ENCODE measurements at places on chromosomes 1 and 21.

DNA sequence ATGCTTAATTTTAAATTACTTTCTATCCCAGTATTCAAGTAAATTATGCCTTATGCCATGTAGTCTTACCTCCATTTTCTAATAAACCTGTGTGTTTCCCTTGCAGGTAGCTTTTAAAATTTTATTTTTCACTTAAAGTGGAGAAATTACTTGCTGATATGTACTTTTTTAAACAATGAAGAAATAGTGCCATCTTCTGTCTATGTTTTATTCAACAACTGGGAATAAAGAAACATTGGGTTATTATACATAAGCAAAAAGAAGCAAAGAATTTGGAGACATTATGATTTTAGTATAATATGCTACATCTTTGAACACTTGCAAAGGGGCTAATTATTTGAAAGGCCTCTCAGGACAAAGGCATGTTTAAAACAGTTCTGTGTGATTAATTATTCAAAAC is 1912.9 kb downstream of the MRPL39 start:
- ATAC-seq = no peak

GRCh38 chr1:1763657-1764621 is 14.3 kb downstream of the NADK start:
- ATAC-seq = peak; percentile 50

DNA sequence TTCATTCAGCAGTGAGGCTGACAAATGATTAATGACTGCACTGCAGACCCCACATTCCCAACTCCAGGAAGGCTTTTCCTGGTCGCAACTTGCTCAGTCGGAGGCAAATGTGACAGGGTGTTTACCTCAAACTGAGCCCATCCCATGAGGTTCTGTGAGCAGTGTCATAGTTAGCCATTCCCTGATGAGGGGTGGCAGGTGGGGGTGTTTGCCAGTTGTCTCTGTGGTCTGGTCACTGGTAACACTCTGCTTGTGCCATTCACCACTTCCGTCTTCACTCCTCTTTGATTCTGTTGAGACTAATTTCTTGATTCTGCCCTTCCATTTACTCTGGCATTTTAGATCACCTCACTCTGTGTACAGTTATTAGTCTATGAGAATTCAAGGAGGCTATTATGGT is 73.5 kb downstream of the NOS1AP start:
- no peak for ATAC-seq

DNA sequence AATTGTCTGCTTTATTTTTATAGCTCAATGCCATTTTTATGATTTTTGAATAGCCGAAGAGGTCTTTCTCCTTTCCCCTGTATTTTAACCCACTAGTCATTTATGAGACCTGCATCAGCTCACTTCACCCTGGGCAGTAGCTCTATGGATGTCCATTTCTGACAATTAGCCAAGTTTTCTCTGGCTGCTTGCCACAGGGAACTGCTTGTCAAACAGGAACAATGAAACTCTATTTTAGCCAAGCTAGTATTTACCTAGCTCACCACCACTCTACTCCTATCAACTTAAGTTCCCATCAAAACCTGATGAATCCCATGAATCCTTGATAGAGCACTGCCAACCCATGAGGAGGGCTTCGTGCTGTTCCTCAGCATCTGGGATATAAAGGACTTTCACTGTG is 406.7 kb downstream of the RWDD3 start:
- ATAC-seq = peak; percentile 19

DNA sequence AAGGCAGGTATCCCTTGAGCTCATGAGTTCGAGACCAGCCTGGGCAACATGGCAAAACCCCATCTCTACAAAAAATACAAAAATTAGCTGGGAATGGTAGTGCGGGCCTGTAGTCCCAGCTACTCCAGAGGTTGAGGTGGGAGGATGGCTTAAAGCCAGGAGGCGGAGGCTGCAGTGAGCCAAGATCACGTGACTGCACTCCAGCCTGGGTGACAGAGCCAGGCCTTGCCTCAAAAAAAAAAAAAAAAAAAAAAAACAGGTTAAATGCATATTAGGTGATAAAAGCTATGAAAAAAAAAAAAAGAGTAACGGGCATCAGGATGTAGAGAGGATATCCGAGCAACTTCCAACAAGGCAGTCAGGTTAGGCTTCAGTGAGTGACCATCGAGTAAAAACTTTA is 2.8 kb upstream of the SRRM1 start:
- ATAC-seq = no peak

GRCh38 chr1:183937611-183938010 is 99.9 kb downstream of the COLGALT2 start:
- no peak for ATAC-seq

- no peak for ATAC-seq
Measured at GRCh38 chr1:174060090-174060489, 37.9 kb upstream of the RC3H1 start.

GRCh38 chr1:66335125-66335524 is 198.8 kb upstream of the SGIP1 start:
- ATAC-seq = no peak

DNA sequence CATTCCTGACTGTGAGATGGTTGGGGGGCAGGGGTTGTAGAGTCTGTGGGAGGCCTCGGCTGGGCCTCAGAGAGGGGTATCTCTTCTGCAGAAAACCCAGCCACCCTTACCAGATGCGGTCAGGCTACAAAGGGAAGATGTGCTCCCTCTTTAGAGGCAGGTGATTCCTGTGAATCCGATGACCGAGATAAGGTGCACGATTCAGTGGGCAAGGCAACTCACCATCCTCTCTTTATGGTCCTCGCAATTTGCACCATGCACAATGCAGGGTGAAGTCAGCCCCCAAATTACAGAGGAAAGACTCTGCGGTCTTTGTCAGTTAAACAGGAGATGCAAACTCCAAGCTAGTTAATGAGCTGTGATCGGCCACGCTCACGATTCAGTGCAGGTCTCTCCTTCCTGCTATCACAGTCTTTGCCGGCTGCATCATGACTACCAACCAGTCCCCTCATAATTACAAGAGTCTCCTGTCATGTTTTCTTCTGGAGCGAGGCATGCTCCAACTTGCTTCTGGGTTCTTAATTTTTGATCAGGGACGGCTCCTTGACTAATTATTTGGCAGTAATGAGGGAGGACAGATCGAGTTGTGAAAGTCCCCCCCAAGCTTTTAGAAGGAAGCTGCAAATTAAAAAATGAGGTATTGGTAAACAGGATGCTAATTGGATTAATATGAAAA is 12.5 kb downstream of the TP73 start:
- no peak for ATAC-seq

DNA sequence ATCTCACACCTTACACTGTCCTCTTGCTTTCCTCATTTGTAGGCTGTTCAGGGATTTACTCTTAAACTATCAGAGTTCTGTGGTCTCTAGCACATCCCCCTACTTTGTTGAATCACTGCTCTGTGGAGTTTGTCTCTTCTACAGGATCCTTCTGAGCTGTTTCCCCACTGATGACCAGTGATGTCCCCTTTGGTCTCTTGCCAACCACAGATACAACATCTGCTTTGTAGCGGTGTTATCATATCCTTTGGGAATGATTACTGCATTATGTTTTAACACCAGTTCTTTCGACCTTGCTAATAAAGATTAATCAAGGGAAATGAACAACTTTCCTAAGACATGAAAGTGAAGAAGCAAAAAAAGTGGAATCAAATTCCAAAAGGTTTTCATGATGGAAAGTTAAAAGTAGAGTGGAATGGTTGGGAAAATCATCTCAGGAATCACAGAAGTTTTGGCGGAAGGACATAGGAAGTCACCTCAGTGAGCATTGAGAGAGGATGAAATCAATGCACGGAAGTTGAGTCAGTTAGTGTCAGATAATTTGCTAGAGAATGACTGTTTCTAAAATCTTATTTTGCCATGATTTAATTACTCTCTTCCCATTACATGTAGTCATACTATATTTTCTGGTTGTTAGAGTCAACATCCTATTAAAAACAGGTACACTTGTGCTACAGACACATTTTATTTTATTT is 11.2 kb downstream of the OR10K2 start:
- ATAC-seq = no peak

DNA sequence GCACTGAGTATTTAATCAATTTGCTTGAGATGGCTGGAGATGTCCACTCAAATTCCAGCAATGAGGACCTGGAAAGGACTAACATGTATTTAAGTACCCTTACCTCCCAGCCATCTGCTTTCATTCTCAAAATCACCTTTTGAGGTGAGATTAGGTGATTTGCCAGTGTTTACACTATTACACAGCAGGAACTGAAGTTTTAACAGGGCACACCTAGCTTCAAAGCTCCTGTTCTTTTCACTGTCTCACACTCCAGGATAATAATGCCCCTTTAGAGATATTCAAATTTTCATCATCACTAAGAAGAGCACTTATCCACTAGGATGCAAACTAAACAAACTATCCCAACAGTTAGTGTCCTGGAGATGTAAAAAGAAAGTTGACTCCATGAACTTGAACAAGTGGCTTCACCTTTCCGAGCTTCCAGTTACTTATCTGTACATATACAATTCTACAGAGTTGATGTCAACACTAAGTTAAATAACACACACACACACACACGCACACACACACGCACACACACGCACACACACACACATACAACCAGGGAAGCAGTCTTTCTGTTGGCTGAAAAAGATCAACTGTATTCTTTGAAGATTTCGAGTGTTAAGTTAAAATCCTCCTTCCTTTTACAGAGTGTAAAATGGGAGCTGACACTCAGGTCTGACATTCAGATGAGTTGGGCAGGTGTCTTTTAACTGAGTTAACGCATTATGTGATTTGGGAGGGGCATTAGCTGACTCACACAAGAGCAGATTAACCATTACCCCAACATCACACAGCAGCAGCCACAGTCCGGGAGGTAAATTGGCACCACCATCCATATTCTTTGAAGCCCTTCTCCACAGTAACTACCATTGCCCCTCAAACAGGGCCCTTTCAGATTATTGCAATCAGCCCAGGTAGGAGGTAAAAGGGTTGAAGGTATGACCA is 15.5 kb upstream of the JAK1 start:
- no peak for ATAC-seq

DNA sequence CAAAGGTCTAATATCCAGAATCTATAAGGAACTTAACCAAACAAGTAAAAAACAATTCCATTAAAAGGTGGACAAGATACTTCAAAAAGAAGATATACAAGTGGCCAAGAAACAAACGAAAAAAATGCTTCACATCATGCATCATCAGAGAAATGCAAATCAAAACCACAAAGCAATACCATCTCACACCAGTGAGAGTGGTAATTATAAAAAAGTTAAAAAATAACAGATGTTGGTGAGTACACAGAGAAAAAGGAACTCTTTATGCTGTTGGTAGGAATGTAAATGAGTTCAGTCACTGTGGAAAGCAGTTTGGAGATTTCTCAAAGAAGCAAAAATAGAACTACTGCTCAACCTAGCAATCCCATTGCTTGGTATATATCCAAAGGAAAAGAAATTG is 218.6 kb downstream of the SLC44A5 start:
- ATAC-seq = no peak

- ATAC-seq = no peak
Measured at GRCh38 chr1:183287191-183287675, 101.2 kb downstream of the LAMC2 start.

DNA sequence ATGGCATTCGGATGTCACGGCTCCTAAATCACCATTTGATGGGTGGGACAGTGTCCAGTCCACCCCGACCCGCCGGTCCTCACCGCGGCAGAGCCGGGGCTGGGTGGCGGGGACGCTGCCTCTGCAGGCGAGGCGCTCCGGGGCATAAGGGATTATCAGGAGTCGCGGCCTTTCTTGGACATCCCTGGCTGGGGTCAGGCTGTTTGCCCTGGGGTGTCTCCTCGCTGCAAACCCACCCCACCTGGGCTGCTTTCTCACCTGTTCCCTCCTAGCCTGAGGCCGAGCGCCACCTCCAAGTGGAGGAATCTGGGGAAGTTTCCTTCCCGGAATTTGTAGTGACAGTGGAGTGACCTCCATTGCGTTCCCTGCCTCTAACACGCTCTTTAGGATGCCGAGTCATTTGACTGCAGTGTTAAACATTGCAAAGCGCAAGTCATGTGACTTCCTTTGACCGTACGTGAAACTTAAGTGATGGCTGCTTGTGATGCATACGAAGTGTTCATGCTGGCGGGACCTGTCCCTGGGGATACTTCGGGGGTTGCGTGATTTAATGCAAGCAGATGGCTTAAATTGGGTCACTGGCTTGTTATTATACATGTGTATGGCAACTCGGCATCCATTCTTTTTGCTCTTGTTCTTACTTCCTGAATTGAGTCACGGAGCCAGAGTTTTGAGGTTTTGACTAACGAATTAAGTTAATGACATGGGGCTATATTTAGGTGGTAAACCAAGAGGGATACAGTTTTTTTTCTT is 536 bp downstream of the LGALS8 start:
- ATAC-seq = peak; percentile 88

DNA sequence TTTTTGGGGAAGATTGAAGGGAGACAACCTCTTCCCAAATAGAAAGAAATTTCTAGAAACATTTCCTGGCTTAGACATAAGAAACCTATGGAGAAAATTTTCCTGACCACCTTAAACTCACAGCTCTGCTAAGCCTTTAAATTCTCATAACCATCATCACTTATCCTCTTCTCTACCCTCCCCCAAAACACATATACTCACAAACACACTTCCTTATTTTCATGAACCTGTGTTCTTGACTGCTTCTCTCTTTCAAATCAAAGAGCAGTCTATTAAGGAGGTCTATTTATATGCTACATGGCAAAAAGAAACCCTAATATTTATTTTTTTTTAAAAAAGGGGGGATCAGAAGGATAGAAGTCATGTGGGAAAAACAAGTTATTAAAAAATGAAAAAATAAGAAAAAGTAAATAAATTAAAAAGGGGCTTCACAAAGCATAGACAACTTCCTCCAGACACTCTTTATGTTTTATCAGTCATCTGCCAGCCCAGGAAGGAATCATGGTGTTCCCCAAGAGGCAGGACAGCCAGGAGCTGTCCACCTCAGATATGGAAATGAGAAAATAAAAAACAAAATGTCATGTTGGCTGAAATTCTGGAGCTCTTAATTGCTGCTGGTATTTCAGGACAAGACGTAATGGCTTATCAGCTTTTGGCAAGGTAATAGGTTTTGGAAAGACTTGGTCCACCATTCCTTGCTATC is 12.8 kb upstream of the RGS2 start:
- no peak for ATAC-seq

DNA sequence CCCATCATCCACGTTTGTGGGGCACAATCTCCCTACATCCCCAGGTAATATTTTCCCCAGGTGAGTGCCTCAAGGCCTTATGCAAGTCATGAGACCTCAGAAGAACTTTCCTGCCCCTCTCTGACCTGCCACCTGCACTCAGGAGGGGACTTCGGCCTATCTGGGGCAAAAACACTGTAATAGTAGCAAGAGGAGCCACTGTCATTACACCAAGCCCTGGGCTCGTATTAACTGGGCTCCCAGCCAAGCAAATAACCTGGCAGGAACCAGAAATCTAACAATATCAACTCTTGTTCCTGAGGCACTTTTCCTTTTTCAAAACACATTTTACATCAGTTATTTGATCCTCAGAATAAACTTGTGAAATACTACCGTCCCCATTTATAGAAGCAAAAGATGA is 30.9 kb downstream of the LAMB3 start:
- ATAC-seq = no peak

GRCh38 chr1:87928623-87929022 is 599.9 kb downstream of the LMO4 start:
- no peak for ATAC-seq

- ATAC-seq = no peak
Measured at GRCh38 chr1:207866471-207867135, 44.3 kb downstream of the CD34 start.

GRCh38 chr1:2115008-2115641 is 64.9 kb downstream of the PRKCZ start:
- no peak for ATAC-seq

GRCh38 chr1:78471890-78472620 is 18.7 kb upstream of the PTGFR start:
- no peak for ATAC-seq

- no peak for ATAC-seq
Measured at GRCh38 chr1:199020051-199020450, 381.2 kb downstream of the PTPRC start.
